Fibroblast of skin of left biceps (primary cell): ENCODE measurements at places on chromosomes 13 and 19.
A peak's percentile ranks its signal among the peaks of the same experiment; 100 is the strongest.

DNA sequence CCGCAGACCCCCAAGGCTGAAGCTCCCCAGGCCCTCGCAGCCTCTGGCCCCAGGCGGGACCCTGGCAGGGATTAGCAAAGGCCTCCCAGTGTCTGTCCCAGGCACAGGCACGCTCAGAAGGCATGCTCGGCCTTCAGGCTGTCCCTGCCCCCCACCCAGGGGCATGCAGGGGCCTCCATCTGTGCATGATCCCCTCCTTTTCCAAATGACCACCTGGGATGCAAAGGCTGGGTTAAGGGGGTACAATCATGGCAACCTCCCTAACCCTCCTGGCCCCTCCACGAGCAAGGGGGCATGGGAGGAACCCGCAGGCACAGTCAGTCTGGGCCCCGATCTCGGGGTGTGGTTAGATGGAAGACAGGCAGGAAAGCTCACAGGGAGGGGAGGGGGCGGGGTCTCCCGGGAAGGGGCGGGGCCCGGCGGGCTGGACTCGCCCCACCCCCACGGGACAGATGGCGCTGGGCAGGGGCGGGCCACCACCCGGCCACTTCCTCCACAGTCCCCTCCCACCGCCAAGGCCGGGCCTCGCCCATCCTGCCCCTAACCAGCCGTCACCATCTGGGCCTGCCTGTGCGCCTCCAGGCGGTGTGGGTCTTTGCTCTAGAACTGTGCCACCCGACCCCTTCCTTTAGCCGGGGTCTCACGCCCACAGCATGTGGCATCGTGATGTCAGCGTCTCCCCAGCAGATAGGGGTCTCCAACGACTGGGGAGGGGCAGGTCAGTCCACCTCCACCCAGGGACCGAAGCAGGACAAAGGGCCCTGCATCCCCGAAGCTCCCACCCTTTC is 7.0 kb upstream of the REXO1 start:
- peak; percentile 57 for DNase-seq

DNA sequence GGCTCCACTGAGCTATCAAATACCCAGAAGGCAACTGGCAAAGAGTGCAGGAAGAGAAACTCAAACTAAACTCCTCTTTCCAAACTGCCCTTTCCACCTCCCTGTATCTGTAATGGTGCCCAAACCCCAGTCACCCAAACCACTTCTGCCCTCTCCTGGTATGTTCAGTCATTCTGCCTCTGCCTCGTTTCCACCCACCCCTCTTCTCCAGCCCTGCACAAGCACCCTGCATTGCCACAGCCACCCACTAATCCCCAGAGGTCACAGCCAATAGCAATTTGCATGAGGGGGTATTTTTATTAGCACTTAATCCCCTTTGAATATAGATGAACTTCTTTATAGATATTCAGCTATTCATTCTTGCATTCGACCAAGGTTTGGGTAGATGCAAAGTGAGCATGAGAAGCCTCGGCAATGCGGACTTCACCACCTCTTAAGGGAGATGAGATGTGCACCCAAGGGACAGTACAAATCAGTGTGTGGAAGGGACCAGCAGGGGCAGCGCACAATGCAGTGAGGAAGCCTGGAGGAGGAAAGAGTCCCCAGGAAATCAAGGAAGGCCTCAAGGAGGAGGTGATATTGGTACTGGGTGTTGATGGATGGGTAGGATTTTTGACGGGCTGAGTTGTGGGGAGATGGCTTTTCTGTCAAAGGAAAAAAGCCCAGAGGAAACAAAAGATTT is 12.4 kb downstream of the TMEM272 start:
- DNase-seq: no peak

- no peak for DNase-seq
These were observed 35.4 kb upstream of the MCF2L start for GRCh38 chr13:112933649-112934048.

GRCh38 chr13:45332036-45332830 is 8.8 kb downstream of the TPT1 start:
- DNase-seq: peak; percentile 96

- no peak for DNase-seq
These were observed 3.4 kb upstream of the PIK3R2 start for GRCh38 chr19:18149596-18149975.

DNA sequence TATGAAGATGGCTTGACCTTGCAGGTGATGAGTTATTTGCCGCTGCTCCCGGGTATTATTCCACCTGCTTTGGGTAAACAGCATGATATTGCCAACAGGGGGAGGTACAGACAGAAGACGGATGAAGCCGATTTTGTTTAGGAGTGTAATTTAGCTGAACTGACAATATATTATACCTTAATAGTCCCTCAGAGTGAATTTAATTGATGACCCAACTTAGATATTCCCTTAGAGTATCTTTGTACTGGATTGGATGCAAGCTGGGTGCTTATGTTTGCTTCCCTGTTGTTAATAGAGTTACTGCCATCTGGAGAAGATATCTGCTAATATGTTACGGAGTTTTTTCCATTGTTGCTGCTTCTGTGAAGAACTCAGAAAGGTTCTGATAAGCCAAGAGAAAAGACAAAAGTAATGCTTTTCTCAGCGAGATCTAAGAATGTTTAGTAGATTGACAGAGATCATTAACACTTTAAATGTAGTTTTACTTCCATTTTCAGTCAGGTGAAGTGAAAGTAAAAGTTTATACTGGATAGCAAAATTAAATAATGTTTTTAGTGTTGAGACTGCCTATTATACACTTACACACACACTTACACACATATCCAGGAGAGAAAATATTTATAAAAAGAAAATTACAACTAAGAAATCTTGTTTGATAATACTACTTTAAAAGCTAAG is 2220.8 kb upstream of the PCDH20 start:
- DNase-seq: no peak

DNA sequence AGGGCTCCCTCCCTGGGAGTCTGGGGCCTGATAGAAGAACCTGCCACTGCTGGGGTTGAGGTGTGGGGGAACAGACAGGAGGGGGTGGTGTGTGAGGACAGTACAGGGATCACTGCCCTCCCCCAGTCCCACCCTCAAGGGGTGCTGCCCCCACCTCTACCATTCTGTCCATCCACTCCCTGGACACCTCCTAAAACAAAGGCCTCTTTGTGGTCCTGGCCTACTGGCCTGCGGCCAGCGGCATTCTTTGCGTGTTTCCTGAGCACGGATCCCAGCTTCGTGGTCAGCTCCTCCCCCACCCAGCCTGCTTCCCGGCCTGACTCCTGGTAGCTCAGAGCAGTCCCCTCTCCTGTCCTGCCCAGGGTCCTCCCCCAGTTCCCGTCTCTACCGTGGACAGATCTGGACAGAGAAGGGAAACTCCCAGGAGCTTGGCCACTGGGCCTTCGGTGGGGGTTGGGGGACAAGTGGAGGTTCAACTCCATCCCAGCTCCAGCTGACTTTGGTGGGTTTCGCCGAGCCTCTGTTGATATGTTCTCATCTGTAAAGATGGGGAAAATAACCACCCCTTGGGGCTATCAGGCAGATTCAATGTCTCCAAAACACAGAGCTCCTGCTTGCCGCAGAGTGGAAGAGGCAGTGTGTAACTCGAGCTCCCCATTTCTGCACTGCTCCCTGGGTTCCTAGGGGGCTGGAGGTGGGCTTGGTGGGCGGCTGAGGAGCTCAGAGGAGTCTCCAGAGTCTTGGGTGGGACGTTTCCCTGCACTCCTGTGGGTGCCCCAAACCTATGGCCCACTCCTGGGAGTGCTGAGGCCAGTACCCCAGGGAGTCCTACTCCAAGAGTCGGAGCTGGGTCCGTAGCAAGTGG is 48.7 kb downstream of the LYL1 start:
- DNase-seq: peak; percentile 90

- DNase-seq: no peak
These were observed 242.8 kb downstream of the ENOX1 start for GRCh38 chr13:43544011-43544410.

DNA sequence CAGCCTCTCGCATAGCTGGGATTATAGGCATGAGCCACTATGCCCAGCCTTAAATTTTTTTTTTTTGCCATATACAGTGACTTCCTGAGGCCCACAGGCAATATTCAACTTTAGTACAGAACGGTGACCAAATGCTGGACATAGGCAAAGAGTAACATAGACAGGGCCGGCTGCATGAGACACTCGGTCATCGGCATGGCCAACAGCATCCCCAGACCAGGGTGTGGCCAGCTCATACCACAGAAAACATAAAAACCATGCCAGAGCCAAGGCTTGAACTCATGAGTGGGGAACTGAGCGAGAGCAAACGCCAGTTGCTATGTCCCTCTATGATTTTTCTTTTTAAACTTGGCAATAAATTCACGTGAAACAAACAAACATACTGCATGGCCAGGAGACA is 17.0 kb downstream of the KANK2 start:
- DNase-seq: no peak

DNA sequence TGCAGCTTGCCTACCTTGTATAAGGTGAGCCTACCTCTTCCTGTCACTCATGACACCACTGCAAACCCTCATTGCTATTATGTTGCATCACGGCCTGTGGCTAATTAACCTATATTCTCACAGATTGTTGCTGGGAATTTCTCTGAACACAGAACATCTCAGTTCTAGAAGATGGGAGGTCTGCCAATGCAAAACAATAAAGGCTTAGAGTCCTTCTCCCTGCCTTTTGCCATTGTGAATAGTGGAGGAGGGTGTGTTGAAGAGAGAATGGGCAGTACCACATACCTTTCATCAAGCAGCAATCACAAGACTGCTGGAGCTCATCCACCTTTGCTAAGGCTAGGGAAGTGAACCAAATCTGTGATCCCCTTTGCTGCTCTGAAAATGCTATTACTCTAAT is 34.4 kb downstream of the WDFY2 start:
- DNase-seq: no peak

GRCh38 chr13:91482427-91482826 is 84.0 kb downstream of the GPC5 start:
- DNase-seq: no peak

- no peak for DNase-seq
These were observed 43.5 kb downstream of the ATP7B start for GRCh38 chr13:51967482-51968446.

GRCh38 chr19:51469629-51470028 is 8.7 kb upstream of the CEACAM18 start:
- no peak for DNase-seq

- no peak for DNase-seq
These were observed 17.1 kb upstream of the FXYD3 start for GRCh38 chr19:35098413-35099049.

GRCh38 chr13:29868581-29868980 is 18.2 kb upstream of the UBL3 start:
- DNase-seq: no peak

DNA sequence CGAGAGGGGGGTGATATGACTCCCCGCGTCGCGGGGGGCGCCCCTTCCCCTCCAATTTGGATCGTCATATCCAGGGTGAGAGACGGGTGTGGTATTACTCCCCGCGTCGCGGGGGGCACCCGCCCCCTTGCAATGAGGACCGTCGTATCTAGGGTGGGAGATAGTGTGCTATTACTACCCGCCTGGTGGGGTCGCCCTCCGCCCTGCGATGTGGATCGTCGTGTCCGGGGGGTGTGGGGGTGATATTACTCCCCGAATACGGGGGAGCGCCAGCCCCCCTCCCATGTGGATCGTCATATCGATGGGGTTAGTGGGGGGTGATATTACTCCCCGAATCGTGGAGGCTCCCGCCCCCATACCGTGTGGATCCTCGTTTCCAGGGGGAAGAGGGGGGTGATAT is 29.2 kb upstream of the RGCC start:
- DNase-seq: no peak

GRCh38 chr19:40534148-40534547 is 42.5 kb upstream of the SHKBP1 start:
- DNase-seq: no peak

DNA sequence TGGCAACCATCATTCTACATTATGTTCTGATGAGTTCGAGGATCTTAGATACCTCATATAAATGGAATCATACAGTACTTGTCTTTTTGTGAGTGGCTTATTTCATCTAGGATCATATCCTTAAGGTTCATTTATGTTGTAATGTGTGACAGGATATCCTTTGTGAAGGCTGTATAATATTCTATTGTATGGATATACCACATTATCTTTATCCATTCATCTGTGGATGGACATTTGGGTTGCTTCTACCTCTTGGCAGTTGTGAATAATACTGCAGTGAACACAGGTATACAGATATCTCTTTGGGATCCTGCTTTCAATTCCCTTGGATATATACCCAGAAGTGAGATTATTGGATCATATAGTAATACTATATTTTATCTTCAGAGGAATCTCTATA is 33.2 kb upstream of the RFC3 start:
- DNase-seq: no peak

DNA sequence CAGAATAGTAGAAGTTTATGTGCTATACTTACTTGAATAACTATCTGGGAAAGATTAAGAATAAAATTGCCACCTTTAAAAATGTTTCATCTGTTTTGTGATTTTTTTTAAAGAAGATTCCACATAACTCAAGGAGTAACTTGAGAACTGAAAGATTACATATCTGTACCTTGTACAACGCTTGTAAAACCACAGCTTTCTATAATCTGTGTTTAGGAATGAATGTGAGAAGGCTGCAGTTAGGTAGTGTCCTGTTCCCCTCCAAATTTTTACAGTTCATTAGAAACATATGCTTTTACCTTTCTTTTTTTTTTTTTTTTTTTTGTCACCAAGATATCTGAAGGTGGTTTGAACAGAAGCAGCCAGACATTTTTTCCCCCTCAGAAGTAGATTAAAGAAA is 312.8 kb upstream of the GPC6 start:
- no peak for DNase-seq

DNA sequence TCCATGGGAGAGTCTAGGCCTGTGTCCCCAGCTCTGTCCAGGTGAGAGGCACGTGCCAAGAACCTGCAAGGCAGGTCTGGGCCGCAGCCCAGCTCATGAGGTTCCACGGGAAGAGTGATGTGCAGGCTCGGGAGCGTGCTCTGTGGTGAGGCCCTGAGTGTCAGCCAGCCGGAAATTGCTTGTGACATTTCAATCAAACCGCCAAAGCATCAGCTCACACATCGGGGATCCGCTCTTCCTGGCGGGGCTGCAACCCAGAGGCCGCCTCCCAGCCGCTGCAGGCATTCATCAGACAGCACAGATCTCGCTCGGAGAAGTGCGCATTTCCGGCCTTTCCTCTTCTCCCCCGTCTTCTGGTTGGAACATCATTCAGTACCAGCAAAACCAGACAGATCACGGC is 109.3 kb downstream of the KDM4B start:
- DNase-seq: no peak

- DNase-seq: peak; percentile 47
These were observed at the start of gene FGF22 for GRCh38 chr19:639253-640160. FGF22 (plus strand) TSS chr19:639879; CDS start chr19:639926, 47 bp downstream.

- DNase-seq: no peak
These were observed 270.5 kb downstream of the GPC6 start for GRCh38 chr13:93496985-93497673.

GRCh38 chr19:19595171-19595701 is 23.3 kb downstream of the PBX4 start:
- DNase-seq: no peak
